ENCODE measurements at places on chromosomes 1 and 21.

DNA sequence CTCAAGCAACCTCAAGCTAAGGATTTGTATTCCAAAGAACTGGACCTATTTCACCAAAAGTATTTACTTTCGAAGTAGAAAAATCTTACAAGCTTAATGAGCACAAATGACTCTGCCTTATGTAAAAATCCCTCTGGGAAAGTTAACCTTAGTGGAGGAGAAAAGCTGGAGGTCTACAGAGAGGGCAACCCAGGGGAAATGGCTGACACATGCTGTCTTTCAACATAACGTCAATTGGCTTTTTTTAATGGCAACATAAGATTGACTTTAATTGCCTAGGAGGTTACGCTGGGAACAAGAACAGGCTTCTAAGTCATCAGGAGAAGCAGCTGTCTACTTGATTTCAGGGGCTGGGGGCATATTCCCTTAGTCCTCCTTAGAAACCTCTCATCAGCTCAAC lies 52.3 kb downstream of the UTP25 start:
- DNase-seq = no peak

GRCh38 chr1:22258698-22259097 lies 115.8 kb upstream of the WNT4 start:
- no peak for DNase-seq

DNA sequence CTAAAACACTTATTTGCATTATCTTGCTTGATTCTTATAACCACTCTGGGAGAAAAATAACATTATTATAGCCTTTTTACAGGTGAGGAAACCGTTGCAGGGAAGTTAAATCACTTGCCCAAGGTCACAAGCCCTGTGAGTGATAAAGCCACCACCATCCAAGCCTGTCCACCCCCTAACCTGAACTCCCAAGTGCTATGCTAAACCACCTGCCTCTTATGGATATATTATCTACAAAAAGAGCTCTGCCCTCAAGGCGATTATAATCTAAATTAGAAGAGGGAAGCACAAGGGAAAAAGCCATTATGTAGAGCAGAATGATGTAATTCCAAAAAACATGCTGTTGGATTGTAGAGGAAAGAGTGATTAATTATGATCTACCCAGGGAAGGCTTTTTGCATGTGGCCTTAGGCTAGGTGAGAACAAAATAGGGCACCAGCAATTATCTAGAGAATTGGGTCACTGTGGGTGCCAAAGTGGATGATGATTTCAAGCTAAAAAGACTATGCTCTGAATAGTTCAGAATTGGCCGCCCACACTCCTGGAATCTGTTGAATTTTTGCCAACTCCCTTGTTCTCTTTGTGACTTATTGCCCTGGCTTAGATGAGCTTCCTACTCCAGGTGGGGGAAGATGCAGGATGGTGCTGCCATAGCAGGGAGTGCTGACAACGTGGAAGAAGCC lies 205.3 kb downstream of the FGGY start:
- DNase-seq = no peak

- no peak for DNase-seq
These were observed 95.9 kb downstream of the PTPRU start for GRCh38 chr1:29332204-29332603.

- DNase-seq = no peak
These were observed 37.2 kb upstream of the C1orf115 start for GRCh38 chr1:220652995-220653394.

GRCh38 chr1:176959191-176959820 lies 205.2 kb downstream of the ASTN1 start:
- DNase-seq = no peak

- DNase-seq = no peak
These were observed 723.5 kb upstream of the ADAMTS5 start for GRCh38 chr21:27690426-27690825.

GRCh38 chr1:39392851-39393573 lies 98.4 kb upstream of the BMP8A start:
- DNase-seq = no peak

GRCh38 chr21:21997390-21998333 lies 999.5 kb downstream of the NCAM2 start:
- no peak for DNase-seq

- DNase-seq = no peak
These were observed 57.2 kb downstream of the EPHB2 start for GRCh38 chr1:22767852-22768251.

- no peak for DNase-seq
These were observed 1.3 kb downstream of the TOR1AIP2 start for GRCh38 chr1:179876300-179876715.

DNA sequence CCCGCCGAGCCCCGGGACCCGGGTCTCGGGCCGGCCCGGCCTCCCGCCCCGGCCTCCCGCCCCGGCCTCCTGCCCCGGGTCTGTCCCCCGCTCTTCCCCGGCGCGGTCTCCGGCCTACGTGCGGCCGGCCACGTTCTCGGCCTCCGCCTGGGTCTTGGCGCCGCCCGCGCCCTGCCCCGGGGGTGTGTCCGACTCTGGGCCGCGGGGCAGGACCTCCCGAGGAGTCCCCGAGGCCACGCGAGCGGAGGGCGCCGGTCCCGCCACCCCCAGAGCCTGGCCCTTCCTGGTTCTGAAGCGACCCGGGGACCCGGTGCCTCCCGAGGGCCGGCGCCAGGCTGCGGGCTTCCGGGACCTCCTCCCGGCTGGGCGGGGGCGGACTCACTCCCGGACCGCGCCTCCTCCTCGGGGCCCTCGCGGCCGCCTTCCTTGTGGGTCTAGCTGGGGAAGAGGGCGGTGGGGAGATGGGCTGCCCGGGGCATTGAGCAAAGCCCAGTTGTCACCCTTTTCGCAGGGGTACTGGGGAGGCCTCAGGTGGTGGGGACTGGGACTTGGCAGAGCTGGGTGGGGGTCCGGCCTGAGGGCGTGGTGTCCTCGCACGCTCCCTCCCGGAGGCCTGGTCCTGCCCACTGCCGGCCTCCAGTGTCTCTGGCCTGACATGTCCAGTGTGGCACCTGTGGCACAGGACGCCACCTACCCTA lies 558 bp downstream of the PFKL start:
- peak; percentile 57 for DNase-seq

GRCh38 chr1:4150262-4150661 lies 250.2 kb upstream of the C1orf174 start:
- no peak for DNase-seq

DNA sequence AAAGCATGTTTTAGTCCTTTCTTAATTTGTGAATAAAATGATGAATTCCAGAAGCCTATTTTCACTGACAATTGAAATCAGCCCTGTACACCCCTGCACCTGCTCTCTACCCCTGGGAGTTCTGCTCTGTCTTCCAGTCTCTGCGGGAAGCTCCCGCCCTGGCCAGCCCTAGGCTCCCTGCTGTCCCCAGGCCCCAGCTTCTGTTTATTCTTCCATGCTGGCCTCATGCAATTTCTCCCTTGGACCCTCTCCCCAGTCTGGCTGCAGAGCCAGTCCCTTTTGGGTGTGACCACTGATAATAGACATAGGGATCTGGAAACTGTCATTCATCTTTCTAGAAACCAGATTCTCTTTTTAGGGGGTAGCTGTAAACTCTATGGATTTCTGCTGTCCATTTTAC lies 258.6 kb downstream of the GRIK3 start:
- DNase-seq = no peak

- no peak for DNase-seq
These were observed 21.6 kb upstream of the TRAF5 start for GRCh38 chr1:211305044-211305443.

DNA sequence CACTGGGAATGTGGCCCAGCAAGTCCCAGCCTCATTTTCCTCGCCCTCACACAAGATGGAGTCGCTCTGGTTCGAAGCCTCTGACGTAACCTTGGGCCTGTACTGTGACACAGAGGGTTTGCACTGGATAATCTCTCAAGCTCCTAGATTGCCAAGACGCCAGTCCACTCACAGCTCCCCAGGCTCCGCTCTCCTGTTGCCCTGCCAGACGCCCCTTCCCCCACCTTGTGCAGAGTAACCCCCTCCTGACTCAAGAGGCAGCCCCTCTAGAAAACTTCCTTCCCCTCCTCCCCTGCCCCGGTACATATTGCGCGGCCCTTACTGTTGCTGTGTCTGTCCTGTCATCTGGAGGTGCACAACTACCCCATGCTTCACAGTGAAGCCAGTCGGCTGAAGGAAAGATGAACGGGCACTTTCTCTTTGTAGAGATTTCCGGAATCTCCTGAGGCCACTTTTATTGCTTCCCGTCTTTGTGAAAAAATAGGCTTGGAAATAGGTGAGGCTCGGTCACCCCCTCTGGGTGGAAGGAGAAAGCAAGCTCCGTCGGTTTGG lies 981 bp upstream of the KIAA1614 start:
- no peak for DNase-seq

- DNase-seq = no peak
These were observed 639 bp upstream of the IPO9 start for GRCh38 chr1:201828217-201828819.

DNA sequence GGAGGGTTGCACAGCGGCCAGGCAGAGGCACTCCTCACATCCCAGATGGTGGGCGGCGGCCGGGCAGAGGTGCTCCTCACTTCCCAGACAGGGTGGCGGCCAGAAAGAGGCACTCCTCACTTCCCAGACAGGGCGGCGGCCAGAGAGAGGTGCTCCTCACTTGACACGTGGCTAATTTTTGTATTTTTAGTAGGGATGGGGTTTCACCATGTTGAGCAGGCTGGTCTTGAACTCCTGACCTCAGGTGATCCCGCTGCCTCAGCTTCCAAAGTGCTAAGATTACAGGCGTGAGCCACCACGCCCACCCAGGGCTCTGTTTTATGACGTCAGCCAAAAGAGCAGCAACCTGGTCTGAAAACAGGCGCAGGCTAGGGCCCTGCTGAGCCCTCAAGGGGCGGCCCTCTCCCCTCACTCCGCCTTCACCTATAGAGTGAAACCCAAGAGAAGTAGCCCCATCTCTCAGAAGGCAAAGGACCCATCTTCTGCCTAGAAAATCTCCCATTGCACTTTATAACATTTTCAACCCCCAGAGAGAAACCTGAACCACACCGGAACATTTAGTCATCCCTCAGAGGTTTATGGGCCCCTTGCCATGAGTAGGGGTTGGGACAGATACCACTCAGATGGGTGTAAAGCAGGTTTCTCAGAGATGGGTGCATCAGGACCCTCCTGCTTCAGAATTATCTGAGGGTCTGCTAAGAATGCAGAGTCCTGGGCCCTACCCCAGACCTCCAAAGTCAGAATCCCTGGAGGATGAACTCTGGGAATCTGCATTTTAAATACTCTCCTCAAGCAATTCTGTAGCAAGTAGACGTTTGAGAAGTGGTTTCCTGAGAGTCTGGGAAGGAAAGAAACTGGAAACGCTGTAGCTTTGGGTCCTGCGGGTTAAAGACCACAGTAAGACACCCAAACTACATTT lies 40.8 kb downstream of the CDK18 start:
- no peak for DNase-seq

DNA sequence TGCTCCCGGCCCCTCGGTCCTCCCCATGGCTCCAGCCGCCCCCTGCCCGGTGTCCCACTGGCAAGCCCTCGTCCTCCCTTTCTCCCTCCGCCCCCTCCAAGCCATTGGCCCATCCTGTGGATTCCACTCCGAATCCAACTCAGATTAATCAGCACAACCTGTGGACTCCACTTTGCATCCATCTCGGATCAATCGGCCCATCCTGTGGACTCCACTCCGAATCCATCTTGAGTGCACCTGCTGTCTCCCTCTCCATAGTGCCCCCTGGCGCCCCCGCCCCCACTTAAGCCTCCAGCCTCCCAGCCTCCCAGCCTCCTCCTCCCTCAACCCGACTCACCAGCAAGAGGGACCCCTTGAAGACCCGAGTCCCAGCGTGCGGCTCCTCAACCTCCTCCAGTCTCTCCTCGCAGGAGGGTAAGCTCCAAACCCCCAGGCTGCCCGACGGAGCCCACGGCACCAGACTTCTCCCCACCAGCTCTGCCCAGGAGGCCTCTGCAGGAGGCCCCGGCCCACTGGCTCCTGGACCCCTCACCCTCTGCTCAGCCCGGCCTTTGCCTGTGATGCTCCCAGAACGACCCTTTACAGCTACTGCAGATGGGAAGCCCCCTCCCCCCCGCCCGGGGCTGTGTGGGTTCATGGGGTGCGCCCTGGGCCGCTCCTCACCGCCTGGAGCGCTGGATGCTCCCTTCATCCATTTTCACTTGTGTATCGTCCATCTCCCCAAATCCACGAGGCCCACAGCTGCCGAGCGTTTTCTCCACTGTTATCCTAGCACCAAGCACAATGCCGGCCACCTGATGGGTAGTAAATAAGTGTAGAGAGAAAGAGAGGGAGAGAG lies 40.6 kb upstream of the TSPEAR start:
- no peak for DNase-seq

DNA sequence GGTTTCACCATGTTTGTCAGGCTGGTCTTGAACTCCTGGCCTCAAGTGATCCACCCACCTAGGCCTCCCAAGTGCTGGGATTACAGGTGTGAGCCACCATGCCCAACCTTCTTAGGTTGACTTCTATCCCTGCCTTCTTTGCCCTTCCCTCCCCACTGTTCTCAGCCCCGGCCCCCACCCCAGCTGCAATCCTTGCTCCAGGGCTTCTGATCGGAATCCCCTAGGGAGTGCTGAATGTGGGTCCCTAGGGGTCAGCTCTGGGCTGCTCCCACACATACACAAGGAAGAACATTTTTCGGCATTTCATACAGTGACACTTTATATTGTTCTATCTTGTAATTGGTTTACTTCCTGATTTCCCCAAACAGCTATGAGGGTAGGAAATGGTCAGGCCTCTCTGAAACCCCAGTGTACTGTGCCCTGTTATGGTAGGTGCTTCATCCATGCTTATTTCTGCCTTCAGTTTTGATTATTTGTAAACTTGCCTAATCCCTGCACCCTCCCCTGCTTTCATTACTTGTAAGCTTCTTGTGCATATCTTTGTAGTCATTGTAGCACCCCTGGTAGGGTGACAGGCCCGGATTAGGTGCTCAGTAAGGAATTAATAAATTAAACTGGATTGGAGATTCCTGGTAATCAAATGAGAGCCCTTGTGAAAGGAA lies 5.8 kb upstream of the SRP9 start:
- DNase-seq = no peak

- DNase-seq = no peak
These were observed 147.6 kb downstream of the RHOU start for GRCh38 chr1:228882771-228883450.

GRCh38 chr1:39230261-39231190 lies 26.0 kb downstream of the MACF1 start:
- no peak for DNase-seq

DNA sequence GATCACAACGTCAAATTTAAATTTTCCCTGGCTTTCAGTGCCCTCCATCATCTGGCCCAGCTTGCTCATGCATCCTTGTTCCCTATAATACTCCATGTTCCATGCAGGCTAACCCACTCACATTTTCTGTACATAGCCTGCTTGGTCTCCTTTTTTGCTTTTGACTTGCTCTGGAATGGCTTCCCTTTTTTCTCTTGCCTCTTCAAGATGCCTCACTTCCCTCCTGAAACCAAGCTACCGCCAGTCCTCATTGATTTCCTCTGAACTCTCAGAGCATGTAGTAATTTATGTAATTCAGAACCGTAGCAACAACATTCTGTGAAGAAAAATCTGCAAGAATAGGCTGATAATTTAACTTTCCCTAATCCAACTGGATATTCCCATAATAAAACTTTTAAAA lies 10.3 kb downstream of the CAP1 start:
- DNase-seq = no peak

GRCh38 chr1:94265906-94266305 lies 28.5 kb upstream of the ARHGAP29 start:
- no peak for DNase-seq
